NCI-H1048 (cell line): ENCODE measurements at places on chromosomes 16 and 17.

DNA sequence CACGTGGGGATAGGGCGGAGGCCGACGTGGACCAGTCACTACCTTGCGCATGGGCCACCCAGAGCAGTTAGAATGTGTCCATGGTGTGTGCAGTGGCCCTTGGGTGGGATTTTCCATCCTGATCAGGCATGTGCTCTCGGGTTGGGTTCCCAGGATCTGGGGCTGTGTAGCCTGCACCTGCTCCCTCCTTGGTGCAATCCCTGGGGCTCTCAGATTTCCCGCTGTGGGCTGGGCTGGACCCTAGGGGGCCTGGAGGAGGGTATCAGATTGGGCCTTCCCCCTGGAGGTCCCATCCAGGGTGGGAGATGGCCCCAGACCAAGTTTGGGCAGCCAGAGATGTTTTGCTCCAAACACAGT is 1.3 kb downstream of the SMTNL2 start:
- no peak for DNase-seq

- DNase-seq = no peak
Observed at GRCh38 chr16:52812678-52813556, 239.8 kb downstream of the CHD9NB start.

- DNase-seq = no peak
Observed at GRCh38 chr17:8056232-8056975, 17.5 kb downstream of the ALOX15B start.

- DNase-seq = no peak
Observed at GRCh38 chr17:62105357-62105756, 40.3 kb upstream of the MED13 start.

GRCh38 chr17:2369039-2369438 is 31.7 kb downstream of the SGSM2 start:
- no peak for DNase-seq

DNA sequence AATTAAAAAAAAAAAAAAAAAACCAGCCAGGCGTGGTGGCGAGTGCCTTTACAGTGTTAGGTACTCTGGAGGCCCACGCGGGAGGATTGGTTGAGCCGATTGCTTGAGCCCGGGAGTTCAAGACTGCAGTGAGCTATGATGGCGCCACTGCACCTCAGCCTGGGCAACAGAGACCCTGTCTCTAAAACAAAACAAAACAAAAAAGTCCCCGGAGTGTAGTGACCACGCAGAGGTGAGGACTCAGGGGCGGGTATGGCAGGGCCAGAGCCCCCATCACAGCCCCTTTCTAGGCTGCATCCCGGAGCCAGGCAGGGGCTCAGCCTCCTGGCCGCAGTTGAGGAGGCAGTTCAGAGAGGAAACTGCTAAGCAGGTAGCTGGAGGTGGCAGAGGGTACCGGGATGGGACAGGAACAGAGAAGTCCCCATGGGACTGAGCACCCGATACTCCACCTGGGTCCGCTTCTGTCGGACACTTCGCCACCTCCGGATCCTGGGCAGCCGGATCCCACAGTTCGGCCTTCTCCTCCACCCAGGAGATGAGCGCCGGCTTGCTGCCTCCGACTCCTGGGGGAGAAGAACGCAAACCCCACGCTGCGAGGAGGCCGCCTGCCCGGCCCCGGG is 800 bp downstream of the ZNF747 start:
- DNase-seq = no peak

GRCh38 chr16:531494-532125 is 4.1 kb downstream of the CAPN15 start:
- DNase-seq = no peak

- DNase-seq = no peak
Observed at GRCh38 chr16:53912155-53912554, 208.2 kb downstream of the FTO start.
